ENCODE measurements at places on chromosomes 3 and 15.

- peak; percentile 70 for ATAC-seq
Measured at GRCh38 chr3:63351159-63352007, 73.3 kb downstream of the SYNPR start.

DNA sequence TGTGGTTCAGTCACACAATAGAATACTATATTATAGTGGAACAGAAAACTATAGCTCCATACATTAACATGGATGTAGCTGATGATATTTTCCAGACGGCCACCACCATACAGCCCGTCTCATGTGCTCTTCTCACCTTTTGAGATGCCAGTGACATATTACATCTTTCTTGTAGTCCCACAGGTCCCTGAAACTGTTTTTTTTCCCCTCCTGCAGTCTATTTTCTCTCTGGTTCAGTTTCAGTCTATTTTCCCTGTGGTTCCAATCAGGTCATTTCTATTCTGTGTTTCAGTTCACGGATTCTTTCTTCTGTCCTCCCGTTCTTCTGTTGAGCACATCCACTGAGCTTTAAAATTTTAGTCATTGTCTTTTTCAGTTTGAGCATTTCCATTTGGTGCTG is 72.2 kb downstream of the PPCDC start:
- ATAC-seq: no peak

DNA sequence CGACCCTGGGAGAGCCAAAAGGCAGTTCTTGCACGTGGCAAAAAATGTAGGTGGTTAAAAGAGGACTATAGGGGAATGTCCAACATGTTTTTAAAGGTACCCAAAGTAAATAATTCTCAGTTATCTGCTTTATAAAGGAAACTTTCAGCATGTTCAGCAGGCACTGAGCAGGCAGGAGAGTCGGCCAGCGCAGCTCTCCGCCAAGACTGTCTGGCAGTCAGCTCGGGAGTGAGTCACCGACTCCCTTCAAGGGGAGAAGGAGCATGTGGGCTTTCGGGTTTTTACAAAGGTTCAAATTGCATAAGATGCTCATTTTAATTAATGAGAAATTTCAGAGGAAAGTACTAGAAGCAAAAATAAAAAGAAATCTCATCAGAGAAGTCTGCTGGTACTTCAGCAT is 7.0 kb downstream of the GABRA5 start:
- peak; percentile 68 for ATAC-seq

- no peak for ATAC-seq
Measured at GRCh38 chr15:70025413-70026296, 72.1 kb downstream of the TLE3 start.

DNA sequence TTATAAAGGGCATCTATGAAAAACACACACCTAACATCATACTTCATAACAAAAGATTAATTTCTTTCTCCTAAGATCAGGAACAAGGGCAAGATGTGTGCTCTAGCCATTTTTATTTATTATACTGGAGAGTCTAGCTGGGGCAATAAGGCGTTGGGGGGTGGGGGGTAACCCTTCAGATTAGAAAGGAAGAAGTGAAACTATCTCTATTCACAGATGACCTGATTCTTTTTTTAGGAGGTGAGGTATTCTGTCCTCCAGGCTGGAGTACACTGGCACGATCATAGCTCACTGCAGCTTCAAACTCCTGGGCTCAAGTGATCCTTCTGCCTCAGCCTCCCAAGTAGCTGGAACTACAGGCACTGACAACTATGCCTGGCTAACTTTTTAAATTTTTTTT is 89.5 kb upstream of the MANF start:
- ATAC-seq: no peak

DNA sequence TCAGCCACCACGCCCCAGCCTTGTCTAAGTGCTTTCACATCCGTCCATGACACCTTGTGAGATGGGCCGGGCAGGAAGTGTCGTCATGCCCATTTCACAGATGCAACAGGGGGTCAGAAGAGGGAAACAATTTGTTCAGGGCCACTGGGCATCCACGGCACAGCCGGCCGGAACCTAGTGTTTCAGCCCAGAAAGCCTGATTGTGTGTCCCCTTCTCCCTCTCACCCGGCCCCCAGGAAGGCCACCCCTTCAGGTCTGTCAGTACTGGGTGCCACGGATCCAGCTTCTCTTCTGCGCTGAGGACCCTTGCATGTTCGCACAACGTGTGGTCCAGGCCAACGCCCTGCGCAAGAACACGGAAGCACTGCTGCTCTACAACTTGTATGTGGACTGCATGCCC is 15.8 kb downstream of the DNAH1 start:
- ATAC-seq: no peak

DNA sequence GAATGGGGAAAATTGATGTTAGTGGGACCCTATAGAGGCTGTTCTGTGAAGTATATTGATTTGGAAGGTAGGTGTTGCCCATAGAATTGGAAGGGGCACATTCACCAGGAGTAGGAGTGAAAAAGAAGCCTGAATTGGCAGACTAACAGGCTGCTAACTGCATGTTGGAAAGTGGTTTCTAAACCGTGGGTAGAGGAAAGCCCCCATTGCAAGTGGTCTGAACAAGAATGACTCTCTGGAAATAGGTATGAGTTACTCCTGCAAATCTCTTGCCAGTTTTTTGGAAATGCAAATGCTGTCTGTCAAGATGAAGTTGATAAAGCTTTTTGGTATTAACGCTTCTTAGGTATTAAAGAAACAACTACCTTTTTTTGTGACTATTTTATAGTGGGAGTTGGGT is 3.5 kb downstream of the UBE2E1 start:
- no peak for ATAC-seq

DNA sequence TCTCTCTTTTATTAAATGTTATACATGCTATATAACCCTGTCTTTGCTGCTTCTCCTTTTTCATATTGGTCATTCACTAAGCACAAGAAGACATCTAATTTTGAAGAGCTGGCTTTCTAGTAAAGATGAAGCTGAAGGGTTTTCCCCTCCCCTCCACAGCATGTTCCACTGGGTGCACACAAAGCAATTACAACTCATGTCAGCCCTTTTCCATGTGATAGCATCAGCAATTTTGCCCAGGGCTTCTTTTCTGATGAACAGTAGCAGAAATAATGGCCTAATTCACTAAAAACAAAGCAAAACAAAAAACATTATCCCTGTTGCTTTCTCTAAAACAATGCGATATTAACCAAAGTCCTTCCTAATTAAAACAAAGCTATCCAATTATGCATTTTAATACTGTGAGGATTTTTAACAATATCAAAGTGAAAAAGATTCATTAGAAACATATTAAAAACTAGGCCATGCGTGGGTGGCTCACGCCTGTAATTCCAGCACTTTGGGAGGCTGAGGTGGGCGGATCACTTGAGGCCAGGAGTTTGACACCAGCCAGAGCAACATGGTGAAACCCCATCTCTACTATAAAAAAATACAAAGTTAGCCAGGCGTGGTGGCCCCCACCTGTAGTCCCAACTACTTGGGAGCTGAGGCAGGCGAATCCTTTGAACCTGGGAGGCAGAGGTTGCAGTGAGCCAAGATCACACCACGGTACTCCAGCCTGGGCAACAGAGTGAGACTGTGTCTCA is 12.2 kb upstream of the PIK3R4 start:
- ATAC-seq: no peak
